ENCODE measurements at places on chromosomes 3 and 15.

DNA sequence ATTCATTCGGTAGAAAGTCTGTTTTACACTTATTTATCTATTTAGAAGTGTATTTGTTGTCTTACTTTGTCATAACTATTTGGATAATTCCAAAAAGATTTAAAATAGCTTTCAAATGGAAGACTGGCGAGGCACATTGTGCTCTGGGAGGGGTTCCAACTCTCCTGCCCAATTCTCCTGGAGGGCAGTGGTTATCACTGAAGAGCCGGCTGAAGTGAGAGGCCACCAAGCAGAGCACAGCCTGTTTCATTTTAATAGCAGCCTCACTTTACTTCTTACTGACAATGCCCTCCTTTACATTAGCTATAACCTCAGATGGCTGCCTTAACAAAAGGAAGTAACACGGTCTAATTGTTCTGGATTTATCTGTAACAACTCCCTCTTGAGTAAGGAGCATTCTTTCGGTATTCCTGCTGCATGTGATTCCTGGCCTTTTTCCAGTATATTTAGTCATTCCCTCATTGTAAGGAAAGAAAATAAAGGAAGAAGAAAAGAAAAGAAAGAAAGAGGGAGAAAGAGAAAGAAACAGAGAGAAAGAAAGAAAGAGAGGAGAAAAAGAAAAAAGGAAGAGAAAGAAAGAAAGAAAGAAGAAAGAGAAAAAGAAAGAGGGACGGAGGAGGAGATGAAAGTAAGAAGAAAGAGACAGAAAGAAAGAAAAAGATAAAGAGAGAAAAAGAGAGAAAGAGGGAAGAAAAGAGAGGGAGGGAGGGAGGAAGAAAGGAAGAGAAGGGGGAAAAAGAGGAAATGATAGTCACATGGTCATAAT is 339.8 kb upstream of the WNT5A start:
- no peak for DNase-seq

DNA sequence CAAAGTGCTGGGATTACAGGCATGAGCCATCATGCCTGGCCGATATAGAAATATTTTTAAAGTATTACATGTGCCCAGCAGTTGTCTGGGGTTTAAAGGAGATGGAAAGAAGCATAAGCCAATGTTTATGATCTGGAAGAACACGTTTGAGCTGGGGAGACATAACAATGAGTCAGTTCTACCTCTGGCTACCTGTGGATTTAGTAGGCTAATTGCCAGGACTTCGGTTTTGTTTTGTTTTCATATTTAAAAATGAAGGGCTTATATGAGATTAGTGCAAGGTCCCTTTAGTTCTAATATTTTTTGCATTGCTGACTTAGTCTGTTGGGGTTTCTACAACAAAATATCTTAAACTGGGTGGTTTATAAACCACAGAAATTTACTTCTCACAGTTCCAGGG is 22.9 kb upstream of the TNFSF10 start:
- DNase-seq, result no peak

DNA sequence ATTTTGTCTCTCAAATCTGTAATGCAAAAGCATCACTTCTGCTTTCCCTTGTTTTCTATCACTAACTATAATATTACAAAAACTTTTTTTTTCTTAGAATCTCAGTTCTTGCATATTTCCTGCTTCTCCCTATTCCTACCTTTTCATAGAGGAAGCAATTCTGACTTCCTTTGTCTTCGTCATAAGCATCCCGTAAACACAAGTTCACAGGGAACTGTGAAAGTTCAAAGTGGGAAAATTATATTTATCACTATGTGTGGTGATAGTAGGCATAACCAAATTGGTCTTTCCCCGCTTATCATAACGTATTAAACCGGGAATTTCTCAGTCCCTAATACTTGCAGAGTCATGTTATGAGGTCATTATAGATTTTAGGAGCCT is 22.3 kb downstream of the CD200 start:
- no peak for DNase-seq

- DNase-seq, result no peak
Measured at GRCh38 chr3:44355362-44356033, 16.9 kb downstream of the TCAIM start.

GRCh38 chr3:46314517-46314916 is 39.4 kb upstream of the CCR2 start:
- DNase-seq, result no peak
